ENCODE measurements at places on chromosomes 1 and 21.

DNA sequence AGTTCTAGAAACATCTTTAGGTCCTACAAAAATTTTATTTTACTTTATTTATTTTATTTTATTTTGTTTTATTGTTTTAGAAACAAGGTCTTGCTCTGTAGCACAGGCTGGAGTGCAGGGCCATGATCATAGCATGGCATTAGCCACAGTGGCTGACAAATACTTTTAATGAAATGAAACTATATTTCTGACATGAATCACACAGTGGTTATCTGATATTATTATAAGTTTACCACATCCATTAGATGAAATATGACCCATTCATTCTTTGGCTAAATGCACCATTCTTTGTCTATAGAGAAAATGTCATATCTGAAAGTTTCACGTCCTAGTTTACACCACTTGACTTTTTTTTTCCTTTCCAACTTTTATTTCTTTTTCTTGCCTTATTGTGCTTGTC lies 613.4 kb upstream of the ADAMTS5 start:
- H3K36me3 ChIP-seq, result no peaks in the 10 kb centered on the region
- H3K4me1 ChIP-seq, result no peaks in the 10 kb centered on the region
- no peak overlapping the region for H3K4me3 ChIP-seq
- no peak for DNase-seq
- H3K27me3 ChIP-seq, result no peaks in the 10 kb centered on the region

- no peak for DNase-seq
- no peak overlapping the region for H3K27ac ChIP-seq
- no peak overlapping the region for H3K4me3 ChIP-seq
- no peaks in the 10 kb centered on the region for H3K27me3 ChIP-seq
Observed at GRCh38 chr1:45410850-45411509, 70.7 kb upstream of the MUTYH start.

DNA sequence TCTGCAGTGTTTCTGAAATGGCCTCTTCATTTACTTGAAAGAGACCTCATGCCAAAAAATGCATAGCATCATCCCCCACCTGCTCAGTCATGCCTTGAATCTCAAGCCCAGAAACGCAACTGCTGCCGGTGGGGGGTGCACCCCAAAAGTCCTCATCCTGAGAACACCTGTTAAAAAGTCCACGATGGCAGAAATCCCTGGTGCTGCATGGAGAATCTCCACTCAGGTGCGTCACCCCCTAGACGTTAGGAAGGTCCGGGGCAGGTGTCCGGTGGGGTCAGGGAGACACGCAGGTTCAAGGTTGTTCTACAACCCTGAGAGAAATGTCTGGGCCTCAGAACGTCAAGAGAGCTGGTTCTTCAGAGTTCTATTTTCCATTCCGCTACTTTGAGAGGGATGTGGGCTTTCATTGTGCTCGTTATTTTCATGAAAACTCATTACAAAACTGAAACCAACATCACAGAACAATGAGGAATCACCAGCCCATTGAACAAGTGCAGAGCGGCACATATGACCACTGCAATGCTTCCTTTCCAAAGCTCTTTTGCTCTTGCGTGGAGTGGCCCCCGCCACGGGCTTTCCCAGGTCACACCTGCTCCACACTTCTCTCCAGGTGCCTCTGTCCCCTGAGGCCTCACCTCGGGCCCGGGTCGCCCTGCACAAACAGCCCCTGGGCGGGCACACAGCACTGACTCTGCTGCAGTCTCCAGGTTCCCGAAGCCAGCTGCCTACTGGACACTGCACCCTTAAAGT lies 201.9 kb downstream of the TOMM20 start:
- peak overlapping the region; percentile 15 for H3K4me3 ChIP-seq
- no peaks in the 10 kb centered on the region for H3K36me3 ChIP-seq

DNA sequence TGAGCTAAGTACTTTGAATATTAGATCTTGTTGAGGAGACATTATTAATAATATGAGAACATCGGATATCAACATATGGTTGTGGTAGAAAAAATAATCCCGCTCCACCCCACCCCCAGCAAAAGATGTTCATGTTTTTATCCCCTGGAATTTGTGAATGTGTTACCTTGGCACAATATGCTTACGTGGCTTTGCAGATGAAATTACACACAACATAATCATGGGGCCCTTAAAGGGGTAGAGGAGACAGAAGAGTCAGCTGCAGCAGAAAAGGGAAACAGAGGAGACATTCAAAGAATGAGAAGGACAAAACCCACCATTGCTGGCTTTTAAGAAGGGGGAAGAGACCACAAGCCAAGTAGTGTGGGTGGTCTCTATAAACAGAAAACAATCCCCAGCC lies 104.1 kb downstream of the SEC16B start:
- H3K27ac ChIP-seq, result no peak overlapping the region
- no peaks in the 10 kb centered on the region for H3K4me1 ChIP-seq
- no peak for DNase-seq
- H3K36me3 ChIP-seq, result no peaks in the 10 kb centered on the region

DNA sequence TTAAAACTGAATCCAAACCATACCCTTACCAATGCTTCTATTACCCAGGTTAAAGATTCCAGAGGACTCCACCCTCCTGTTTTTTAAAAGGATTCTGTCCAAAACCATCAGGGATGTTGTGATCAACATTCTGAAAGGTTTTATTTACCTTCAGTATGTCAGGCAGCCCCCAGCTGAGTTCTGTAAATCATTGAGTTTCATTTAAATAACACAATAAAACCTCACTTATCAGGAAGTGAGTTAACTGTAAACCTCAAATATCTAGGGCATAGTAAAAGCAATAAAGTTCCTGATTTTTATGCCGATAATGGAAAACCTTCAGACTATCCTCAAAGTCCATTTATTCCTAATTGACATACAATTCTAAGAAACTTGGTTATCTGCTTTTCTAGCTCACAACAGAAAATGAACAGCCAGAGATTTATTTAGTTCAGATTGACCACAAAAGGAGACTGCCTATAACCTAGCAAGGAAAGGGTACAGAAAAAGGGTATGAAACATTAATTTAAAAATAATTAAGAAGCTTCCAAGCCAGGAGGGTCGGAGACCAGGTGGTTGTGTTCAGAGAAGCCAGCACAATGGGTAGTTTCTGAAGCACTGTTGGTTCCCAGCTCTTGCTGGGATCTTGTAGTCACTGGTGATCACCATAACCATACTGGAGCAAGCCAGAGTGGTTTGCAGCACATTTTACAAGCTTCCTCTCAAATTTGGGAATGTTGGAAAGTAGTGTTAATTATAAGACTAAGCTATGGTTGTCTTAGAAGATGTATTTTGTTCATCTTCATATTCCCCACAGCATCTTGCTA lies 336.4 kb upstream of the FMN2 start:
- no peaks in the 10 kb centered on the region for H3K4me1 ChIP-seq
- no peaks in the 10 kb centered on the region for H3K27me3 ChIP-seq
- H3K36me3 ChIP-seq, result no peaks in the 10 kb centered on the region
- no peak overlapping the region for H3K4me3 ChIP-seq

GRCh38 chr21:45324489-45325205 lies 37.0 kb upstream of the POFUT2 start:
- no peak overlapping the region for H3K4me3 ChIP-seq
- no peak for DNase-seq
- no peaks in the 10 kb centered on the region for H3K36me3 ChIP-seq
- no peak overlapping the region for H3K27ac ChIP-seq
- H3K27me3 ChIP-seq, result no peaks in the 10 kb centered on the region

DNA sequence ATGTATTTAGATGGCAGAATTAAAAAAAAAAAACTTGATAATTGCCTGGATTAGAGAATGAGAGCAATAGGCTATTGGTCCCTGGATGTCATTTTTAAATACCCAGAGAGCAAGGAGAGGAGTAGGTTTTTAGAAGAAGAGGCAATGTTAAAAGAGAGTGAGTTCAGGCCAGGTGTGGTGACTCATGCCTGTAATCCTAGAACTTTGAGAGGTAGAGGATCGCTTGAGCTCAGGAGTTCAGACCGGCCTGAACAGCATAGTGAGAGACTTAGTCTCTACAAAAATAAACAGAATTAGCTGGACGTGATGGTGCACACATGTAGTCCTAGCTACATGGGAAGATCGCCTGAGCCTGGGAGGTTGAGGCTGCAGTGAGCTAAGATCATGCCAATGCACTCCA lies 15.9 kb upstream of the MUTYH start:
- no peak overlapping the region for H3K27ac ChIP-seq
- H3K4me3 ChIP-seq, result no peak overlapping the region
- no peaks in the 10 kb centered on the region for H3K36me3 ChIP-seq
- H3K4me1 ChIP-seq, result no peaks in the 10 kb centered on the region

DNA sequence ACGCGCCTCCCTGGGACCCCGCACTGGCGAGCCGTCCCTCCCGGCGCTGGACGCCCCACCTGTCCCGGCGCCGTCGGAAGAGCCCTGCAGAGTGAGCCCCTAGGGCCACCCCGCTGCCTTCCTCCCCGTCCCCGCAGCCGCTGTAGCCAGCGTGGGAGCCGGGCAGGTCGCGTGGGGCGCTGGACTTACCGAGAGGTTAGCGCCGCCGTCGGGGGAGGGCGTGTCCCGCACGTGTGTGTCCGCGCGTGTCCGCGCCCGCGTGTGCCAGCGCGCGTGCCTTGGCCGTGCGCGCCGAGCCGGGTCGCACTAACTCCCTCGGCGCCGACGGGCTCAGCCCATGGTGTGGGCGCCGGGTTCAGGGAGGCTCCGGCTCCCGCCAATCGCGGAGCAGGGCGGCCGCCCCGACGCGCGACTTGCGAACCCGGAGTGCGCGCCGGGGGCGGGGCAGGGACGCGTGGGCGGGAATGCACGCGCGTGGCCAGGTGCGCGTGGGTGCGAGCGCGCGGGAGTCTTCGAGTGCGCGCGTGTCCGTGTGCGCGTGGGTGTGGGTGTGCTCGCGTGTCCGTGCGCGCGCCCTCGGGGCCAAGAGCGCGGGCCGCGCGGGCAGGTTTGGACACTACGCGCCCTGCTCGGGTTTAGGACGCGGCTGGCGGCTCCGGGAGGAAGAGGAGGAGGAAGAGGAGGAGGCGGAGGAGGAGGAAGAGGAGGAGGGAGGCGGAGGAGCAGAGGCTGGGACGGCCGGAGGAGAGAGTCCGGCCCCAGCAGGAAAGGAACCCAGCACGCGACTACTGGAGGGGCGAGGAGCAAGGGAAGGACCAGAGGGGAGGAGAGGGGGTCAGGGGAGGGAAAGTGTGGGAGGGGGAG lies 145.2 kb upstream of the ETS2 start:
- H3K27me3 ChIP-seq, result peaks cover 3% of the 10 kb centered on the region
- H3K4me1 ChIP-seq, result no peaks in the 10 kb centered on the region
- H3K4me3 ChIP-seq, result no peak overlapping the region
- no peak overlapping the region for H3K27ac ChIP-seq
- DNase-seq, result no peak

GRCh38 chr1:158095737-158096335 lies 84.9 kb upstream of the CD1D start:
- no peaks in the 10 kb centered on the region for H3K36me3 ChIP-seq
- peak; percentile 19 for DNase-seq
- no peaks in the 10 kb centered on the region for H3K27me3 ChIP-seq
- H3K4me1 ChIP-seq, result no peaks in the 10 kb centered on the region

DNA sequence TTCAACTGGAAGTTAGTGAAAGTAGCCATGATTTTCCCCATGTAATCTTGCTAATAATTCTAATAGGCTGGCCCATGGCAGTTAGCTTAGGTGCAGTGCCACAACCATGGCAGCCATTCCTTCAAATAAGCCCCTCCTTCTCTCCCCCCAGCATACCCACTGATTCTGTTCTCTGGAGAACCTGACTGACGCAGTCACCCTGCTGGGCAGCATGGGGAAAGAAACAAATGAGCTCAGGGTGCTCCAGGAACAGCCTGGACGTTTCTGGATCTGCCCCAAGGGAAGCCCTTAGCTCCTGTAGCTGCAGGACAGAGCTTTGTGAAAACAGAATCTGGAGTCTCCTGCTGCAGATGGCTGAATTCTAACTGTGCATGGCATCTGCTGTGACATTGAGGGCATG lies 22.5 kb downstream of the SNAP47 start:
- DNase-seq, result no peak
- H3K36me3 ChIP-seq, result peaks cover 13% of the 10 kb centered on the region
- no peaks in the 10 kb centered on the region for H3K27me3 ChIP-seq

GRCh38 chr1:223639331-223639749 lies 26.2 kb downstream of the CAPN8 start:
- H3K4me3 ChIP-seq, result no peak overlapping the region
- H3K4me1 ChIP-seq, result no peaks in the 10 kb centered on the region
- no peaks in the 10 kb centered on the region for H3K27me3 ChIP-seq
- H3K36me3 ChIP-seq, result no peaks in the 10 kb centered on the region

DNA sequence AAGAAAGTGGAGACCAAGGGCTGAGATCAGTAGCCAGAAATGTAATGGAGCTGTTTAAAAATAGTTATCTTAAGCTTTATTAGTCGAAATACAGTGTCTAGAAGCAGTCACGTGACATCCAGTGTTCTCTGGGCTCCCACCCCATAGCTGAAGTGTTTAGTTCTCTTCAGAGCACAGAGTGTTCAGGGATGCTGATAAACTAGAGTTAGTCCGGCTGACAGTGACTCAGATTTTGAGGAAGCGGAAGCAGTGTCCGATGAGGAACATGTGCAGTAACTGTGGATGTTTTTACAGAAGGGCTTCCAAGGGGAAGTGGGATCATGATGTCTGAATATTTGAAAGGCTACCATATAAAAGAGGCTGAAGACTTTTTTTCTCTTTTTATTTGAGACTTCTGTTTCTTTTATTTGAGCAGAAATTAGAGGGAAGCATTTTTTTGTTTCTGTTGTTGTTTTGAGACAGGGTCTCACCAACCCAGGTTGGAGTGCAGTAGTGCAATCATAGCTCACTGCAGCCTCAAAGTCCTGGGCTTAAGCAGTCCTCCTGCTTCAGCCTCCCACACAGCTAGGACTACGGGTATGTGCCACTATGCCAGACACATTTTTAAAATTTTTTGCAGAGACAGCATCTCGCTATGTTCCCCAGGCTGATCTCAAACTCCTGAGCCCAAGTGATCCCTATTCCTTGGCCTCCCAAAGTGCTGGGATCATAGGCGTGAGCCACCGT lies 124.2 kb downstream of the GALNT2 start:
- no peak for DNase-seq
- no peak overlapping the region for H3K4me3 ChIP-seq
- peaks cover 13% of the 10 kb centered on the region for H3K4me1 ChIP-seq
- H3K27ac ChIP-seq, result no peak overlapping the region

GRCh38 chr1:236515443-236515958 lies 8.3 kb upstream of the LGALS8 start:
- no peaks in the 10 kb centered on the region for H3K36me3 ChIP-seq
- H3K27me3 ChIP-seq, result no peaks in the 10 kb centered on the region
- no peak for DNase-seq
- H3K4me1 ChIP-seq, result peaks cover 7% of the 10 kb centered on the region
- no peak overlapping the region for H3K4me3 ChIP-seq

DNA sequence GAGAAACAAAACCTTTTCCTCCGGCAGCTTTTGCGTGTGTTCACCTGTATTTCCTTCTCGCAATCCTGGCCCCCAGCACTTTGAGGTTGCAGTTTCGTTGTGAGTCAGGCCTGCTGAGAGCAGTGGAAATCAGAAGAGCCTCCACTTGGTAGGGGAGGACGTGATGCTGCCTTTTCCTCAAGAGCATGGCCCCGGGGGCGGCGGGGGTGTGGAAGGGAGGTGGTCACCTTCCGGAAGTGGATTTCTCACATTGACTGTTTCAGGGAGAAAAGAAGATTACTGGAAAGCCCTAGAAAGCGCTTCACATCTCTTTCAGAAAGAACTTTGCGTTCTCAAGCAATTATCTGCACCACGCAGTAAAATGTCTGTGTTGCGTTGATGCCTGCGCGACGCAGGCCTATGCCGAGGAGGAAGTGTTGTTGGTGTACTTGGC lies 12.2 kb upstream of the IL10 start:
- no peaks in the 10 kb centered on the region for H3K36me3 ChIP-seq
- DNase-seq, result peak; percentile 31
- H3K27ac ChIP-seq, result no peak overlapping the region
- H3K4me3 ChIP-seq, result no peak overlapping the region
